ENCODE measurements at places on chromosomes 5 and 9.

- no peaks in the 10 kb centered on the region for H3K27me3 ChIP-seq
- H3K4me1 ChIP-seq: peaks cover 27% of the 10 kb centered on the region
- no peak overlapping the region for H3K4me3 ChIP-seq
- H3K27ac ChIP-seq: peak overlapping the region; percentile 68
Measured at GRCh38 chr5:143562935-143563334, 159.4 kb upstream of the NR3C1 start.

DNA sequence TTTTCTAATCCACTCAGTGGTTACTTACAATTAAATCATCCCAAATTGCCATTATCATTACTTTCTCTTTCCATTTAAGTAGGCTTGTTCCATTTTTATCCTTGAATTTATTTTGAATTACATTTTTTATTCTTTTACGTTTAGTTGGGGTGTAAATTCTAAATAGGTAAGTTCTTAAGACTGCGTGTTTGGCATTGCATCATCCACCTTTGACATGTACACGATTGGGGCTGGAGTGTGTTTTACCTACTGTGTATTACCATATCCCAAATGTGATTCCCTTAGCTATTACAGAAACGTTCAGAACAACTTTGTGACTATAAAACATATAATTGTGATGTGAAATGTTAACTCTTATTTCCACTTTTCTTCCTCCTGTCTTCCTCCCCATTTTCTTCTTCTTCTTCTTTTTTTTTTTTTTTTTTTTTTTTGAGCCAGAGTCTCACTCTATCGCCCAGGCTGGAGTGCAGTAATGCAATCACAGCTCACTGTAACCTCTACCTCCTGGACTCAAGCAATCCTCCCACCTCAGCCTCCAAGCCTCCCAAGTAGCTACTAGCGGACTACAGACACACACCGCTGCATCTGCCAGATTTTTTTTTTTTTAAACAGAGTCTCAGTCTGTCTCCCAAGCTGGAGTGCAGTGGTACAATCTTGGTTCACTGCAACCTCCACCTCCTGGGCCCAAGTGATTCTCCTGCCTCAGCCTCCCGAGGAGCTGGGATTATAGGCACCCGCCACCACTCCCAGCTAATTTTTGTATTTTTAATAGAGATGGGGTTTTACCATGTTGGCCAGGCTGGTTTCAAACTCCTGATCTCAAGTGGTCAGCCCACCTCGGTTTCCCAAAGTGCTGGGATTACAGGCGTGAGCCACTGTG, 16.7 kb downstream of the MARVELD2 start:
- peaks cover 48% of the 10 kb centered on the region for H3K36me3 ChIP-seq
- H3K27ac ChIP-seq: no peak overlapping the region
- H3K4me1 ChIP-seq: no peaks in the 10 kb centered on the region
- no peak for DNase-seq
- H3K4me3 ChIP-seq: no peak overlapping the region

DNA sequence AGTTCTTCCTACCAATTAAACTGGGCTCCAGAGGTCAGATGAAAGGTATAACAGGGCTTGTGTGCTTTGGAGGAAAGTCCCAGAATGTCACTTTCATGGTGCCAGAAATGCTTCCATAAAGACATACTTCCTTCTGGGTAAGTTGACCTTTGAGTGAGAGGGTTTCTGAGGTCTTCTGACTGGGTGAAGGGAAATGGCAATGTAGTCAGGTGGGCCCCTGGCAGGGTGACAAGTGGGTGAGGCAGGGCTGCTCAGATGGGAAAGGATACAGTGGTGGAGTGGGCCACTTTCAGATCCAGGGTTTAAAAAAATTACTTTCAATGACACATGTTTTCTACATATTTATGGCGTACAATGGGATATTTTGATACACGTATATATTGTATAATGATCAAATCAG, 136.5 kb upstream of the PITX1 start:
- DNase-seq: no peak
- peaks cover 22% of the 10 kb centered on the region for H3K27me3 ChIP-seq
- H3K36me3 ChIP-seq: no peaks in the 10 kb centered on the region
- no peak overlapping the region for H3K4me3 ChIP-seq
- H3K27ac ChIP-seq: no peak overlapping the region

GRCh38 chr5:35502206-35502605, 115.5 kb upstream of the SPEF2 start:
- H3K27me3 ChIP-seq: no peaks in the 10 kb centered on the region
- no peak for DNase-seq
- no peak overlapping the region for H3K4me3 ChIP-seq

- DNase-seq: no peak
- no peaks in the 10 kb centered on the region for H3K27me3 ChIP-seq
- H3K36me3 ChIP-seq: peaks cover 24% of the 10 kb centered on the region
- H3K4me1 ChIP-seq: no peaks in the 10 kb centered on the region
Measured at GRCh38 chr5:80704221-80704620, 49.4 kb upstream of the DHFR start.

- no peak for DNase-seq
- H3K27ac ChIP-seq: no peak overlapping the region
- no peaks in the 10 kb centered on the region for H3K36me3 ChIP-seq
- no peak overlapping the region for H3K4me3 ChIP-seq
- no peaks in the 10 kb centered on the region for H3K4me1 ChIP-seq
Measured at GRCh38 chr9:93237540-93237939, 53.6 kb downstream of the WNK2 start.

- peaks cover 5% of the 10 kb centered on the region for H3K4me1 ChIP-seq
- no peaks in the 10 kb centered on the region for H3K27me3 ChIP-seq
- H3K4me3 ChIP-seq: peak overlapping the region; percentile 60
- DNase-seq: peak; percentile 34
Measured at GRCh38 chr9:126915281-126915816, 767 bp downstream of the RALGPS1 start.

DNA sequence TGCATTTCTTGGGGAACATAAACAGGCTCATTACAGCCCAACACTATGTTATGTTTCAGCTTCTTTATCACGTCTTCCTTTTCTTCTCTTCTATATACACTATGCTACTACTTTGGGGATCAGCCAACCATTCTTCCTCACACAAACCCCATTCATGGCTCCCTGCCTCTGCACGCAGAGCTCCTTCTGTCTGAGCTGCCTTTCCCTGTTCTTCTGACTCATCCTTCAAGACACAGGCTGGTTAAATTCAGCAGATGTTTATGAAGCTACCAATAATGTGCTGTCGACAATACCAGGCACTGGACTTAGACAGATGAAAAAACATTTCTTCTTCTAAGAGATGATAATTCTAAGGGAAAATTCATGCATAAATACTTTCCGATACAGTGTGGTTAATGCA, 102.5 kb upstream of the TXNDC8 start:
- no peaks in the 10 kb centered on the region for H3K27me3 ChIP-seq
- peaks cover 32% of the 10 kb centered on the region for H3K4me1 ChIP-seq
- peak overlapping the region; percentile 1 for H3K4me3 ChIP-seq
- DNase-seq: peak; percentile 67
- peak overlapping the region; percentile 55 for H3K27ac ChIP-seq
- H3K36me3 ChIP-seq: peaks cover 6% of the 10 kb centered on the region

- H3K36me3 ChIP-seq: no peaks in the 10 kb centered on the region
- H3K27ac ChIP-seq: no peak overlapping the region
- DNase-seq: no peak
- no peaks in the 10 kb centered on the region for H3K4me1 ChIP-seq
- no peak overlapping the region for H3K4me3 ChIP-seq
- peaks cover 90% of the 10 kb centered on the region for H3K27me3 ChIP-seq
Measured at GRCh38 chr5:77641397-77641943, 3.0 kb upstream of the OTP start.

GRCh38 chr5:113204525-113205161, 228.0 kb downstream of the DCP2 start:
- peak; percentile 96 for DNase-seq
- no peaks in the 10 kb centered on the region for H3K36me3 ChIP-seq
- H3K27me3 ChIP-seq: no peaks in the 10 kb centered on the region
- peak overlapping the region; percentile 59 for H3K4me3 ChIP-seq
- H3K27ac ChIP-seq: no peak overlapping the region

DNA sequence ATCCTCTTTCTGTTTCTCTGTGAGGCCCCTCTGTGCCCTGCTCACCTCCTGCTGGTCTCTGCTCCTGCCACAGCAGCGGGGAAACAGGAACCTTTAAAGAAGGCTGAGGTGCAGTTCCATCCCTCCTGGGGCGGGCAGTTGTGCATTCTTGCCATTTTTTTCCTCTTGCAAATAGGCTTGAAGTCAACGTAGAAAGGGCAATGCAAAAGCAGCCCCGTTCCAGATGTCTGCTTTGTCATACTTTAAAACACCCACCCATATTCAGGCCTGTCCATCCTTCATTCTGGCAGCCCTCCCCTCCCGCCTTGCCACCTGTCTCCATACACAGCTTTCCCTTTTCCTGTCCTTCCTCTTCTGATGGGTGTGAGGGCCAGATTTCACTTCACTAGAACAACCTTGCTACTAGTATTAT, 65.4 kb upstream of the KLF9 start:
- H3K4me1 ChIP-seq: peaks cover 51% of the 10 kb centered on the region
- no peaks in the 10 kb centered on the region for H3K27me3 ChIP-seq
- peak; percentile 45 for DNase-seq
- no peaks in the 10 kb centered on the region for H3K36me3 ChIP-seq

GRCh38 chr9:136572003-136572827, 26.4 kb upstream of the NOTCH1 start:
- no peaks in the 10 kb centered on the region for H3K36me3 ChIP-seq
- H3K27me3 ChIP-seq: no peaks in the 10 kb centered on the region
- H3K4me1 ChIP-seq: peaks cover 21% of the 10 kb centered on the region
- no peak for DNase-seq
- H3K27ac ChIP-seq: no peak overlapping the region

DNA sequence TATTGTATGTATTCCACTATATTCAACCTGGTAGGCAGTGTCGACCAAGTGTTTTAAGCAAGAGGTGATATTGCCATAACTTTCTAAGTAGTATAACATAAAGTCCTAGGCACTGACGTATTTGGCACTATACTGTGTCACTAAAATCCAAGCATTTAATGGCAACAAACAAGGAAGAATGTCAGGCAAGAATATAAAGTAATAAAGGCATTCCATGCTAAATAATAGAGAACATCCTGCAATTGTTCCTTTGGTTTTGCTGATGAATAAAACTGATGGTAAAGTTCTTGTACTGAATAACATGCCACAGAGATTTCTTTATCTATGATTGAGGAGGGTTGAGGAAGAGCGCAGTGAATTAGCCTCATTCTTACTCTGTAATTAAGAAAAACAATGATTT, 256.9 kb downstream of the HINT1 start:
- H3K4me3 ChIP-seq: no peak overlapping the region
- H3K4me1 ChIP-seq: no peaks in the 10 kb centered on the region
- DNase-seq: no peak
- H3K36me3 ChIP-seq: no peaks in the 10 kb centered on the region
- no peak overlapping the region for H3K27ac ChIP-seq
- H3K27me3 ChIP-seq: no peaks in the 10 kb centered on the region

DNA sequence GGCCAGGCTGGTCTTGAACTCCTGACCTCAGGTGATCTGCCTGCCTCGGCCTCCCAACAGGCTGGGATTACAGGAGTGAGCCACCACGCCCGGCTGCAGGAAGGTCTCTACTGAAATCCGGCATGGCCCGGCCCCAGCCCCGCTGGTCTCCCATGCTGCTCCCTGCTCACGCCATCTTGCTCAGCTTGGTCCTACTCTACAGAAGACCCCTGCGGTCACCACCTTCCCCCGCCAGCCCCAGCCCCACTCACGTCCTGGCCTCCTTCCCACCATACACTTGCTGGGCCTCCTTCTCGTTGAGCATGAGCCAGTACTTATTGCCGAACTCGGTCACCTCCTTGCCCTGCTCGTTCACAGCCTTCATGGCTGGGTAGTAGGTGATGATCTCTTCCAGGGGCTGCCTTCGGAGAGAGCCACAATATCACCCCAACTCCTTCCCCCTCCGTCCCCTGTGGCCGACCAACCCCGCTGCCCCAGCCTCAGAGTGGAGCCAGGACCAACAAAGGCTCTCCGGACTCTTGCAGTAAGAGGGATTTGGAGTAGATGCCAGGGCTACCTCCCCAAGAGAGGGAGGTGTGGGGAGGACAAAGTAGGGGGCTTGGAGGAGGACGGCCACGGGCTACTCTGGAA, 4.0 kb downstream of the PTGES2 start:
- DNase-seq: no peak
- H3K4me1 ChIP-seq: peaks cover 14% of the 10 kb centered on the region
- H3K27ac ChIP-seq: no peak overlapping the region
- no peak overlapping the region for H3K4me3 ChIP-seq
- peaks cover 22% of the 10 kb centered on the region for H3K36me3 ChIP-seq

Data from MCF 10A (cell line).